MCF 10A (cell line): ENCODE measurements at places on chromosomes 13 and 19.

DNA sequence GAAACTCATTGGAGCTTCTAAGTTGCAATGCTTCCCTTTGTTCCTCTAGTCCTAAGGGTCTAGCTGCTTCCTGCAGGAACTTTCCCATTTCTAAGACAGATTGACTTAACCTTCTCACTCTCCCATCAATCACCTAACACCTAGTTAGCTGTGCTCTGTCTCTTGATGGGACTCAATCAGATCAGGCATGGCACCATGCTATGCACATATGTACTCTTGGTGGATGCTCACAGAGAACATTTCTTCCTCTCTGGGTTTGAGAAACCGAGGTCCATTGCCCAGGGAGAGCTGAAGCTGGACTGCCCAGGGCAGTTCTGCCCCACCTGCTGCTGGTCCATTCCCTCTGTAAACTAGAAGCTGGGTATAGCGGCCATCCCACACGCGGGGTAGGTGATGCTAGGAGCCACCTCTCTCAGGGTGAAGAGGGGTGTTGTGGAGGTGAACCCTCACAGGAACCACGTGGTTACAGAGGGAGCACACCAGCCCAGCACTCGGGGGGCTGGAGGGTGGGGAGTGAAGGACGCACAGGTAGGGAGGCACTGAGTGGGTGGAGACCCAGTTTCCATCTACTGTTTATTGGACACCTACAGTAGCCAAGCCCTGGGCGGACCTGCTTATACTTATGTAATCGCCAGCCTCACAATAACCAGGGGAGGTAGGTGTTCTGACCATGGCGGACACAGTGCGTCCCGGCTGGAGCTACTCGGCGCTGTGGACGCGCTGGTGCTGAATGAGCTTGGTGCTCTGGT is 3.1 kb upstream of the UBE2M start:
- H3K36me3 ChIP-seq: peaks cover 61% of the 10 kb centered on the region
- no peaks in the 10 kb centered on the region for H3K27me3 ChIP-seq
- peaks cover 25% of the 10 kb centered on the region for H3K4me1 ChIP-seq
- H3K27ac ChIP-seq: peak overlapping the region; percentile 54
- peak overlapping the region; percentile 98 for H3K4me3 ChIP-seq

DNA sequence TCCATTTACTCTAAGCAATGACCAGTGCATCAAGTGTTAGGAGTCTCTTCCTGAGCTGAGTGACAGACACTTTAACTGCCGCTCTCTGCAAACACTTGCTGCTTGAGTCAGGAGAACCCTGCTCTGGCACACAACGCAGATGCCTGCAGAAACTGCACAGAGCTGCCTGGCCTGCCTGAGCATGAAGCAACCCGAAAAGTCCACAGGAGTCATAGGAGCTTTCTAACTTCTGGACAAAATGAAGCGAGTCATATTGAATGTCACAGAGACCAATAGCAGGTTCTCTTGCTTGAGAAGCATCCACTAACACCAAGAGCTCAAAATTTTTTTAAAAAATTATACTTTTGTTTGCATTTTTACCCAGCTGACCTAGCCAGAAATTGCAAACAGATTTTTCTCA is 232.4 kb downstream of the LHFPL6 start:
- no peaks in the 10 kb centered on the region for H3K4me1 ChIP-seq
- DNase-seq: no peak
- H3K4me3 ChIP-seq: no peak overlapping the region

- H3K36me3 ChIP-seq: no peaks in the 10 kb centered on the region
- no peak within 1 kb of the TSS for H3K27ac ChIP-seq
- no peak for DNase-seq
- H3K27me3 ChIP-seq: peaks cover 21% of the 10 kb centered on the region
- no peak within 1 kb of the TSS for H3K4me3 ChIP-seq
Observed at GRCh38 chr13:99971576-99972189, at the start of gene ZIC5. Gene ZIC5, minus strand, starts transcription at chr13:99971767. Its CDS starts 164 bp downstream, at chr13:99971603.

GRCh38 chr13:28918030-28918429 is 97.9 kb downstream of the MTUS2 start:
- H3K27ac ChIP-seq: no peak overlapping the region
- H3K4me3 ChIP-seq: no peak overlapping the region
- no peak for DNase-seq
- no peaks in the 10 kb centered on the region for H3K36me3 ChIP-seq
- H3K27me3 ChIP-seq: no peaks in the 10 kb centered on the region
